ENCODE measurements at places on chromosomes 11 and 22.

- no peak for DNase-seq
These were observed 507.7 kb downstream of the FAM181B start for GRCh38 chr11:82225930-82226329.

GRCh38 chr11:96257036-96257435 is 86.0 kb downstream of the MAML2 start:
- no peak for DNase-seq

GRCh38 chr11:113255096-113255495 is 59.3 kb upstream of the TTC12 start:
- peak; percentile 62 for DNase-seq

DNA sequence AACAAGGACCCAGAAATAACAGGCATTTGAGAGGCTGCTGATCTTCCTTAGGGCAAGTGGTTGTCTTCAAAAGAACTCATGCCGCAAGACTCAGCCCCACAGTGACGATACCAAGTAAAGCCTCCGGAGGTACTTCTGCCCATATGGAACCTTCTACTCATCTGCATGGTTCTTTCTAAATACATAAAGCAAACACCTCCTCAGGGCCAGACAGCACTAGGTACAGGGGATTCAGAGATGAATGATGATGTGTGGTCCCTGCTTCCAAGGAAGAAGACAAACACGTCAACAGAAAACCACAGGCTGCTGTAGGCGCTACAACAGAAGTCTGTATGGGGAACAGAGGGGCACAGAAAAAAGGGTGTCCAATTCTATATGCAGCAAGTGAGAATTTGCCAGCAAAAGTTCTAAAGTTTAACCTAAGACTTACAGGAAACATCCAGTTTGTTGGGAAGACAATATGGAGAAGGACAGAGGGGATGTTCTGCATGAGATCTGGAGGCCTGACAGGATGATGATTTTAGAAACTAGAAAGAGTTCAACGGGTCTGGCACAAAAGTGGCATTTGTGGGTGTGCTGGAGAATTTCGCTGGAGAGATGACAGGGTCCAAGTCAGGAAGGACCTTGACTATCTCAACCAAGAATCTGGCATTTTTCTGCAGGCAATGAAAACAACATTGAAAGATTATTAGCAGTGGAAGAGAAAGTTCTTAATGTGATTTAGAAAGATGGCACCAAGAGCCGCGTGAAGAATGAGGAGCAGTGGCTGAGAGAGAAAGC is 23.7 kb downstream of the JAML start:
- DNase-seq: no peak

GRCh38 chr11:71477641-71478527 is 24.9 kb downstream of the NADSYN1 start:
- DNase-seq: no peak

DNA sequence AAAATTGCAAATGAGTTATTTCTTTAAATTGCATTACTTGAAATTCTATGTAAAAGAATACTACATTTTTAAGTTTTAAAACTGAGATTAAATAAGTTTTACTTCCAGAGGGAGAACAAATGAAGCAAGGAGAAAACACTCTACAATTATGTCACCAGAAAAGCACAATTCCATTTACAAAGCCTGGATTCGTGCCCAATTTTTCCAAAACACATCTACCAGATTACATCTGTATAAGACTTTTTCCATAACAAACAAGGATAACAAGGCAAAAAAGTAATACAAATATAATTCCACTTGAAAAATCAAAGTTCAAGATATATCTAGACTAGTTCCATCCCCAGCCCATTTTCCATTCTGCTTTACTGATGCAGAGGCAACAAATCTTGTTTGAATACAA is 40.5 kb downstream of the MTMR2 start:
- DNase-seq: no peak

DNA sequence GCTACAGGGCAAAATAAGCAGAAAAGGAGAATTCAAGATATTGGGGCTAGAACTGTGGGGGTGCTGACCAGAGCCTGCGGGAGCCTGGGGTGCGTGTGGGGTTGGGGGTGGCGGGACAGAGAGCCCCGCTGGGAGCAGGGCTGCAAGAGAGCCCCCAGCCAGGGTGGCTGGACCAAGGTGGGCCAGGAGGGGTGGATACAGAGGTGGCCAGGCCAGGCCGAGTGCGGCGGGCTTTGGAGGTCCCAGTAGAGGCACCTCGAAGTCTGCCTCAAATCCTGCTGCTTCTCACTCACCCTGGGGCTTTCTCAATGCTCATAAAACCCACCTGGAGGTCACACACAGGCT is 16.9 kb upstream of the MUC5B start:
- DNase-seq: no peak

DNA sequence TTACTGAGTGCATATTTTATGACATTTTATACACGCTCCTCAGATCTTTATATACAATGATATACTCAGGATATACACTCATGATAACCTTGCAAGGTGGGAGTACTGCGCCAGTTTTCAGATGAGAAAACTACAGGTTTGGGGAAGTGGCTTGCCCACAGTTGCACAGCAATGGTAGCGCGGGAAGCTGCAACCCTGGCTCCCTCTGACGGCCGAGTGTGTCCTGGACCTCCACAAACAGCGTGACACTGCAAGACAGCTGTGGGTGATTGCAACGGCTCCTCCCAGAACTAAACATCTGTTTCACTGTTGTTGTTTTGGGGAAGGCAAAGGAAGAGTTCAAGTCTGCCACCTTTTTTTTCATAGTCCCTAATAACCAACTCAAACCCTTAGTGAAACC is 47.0 kb downstream of the PACSIN2 start:
- DNase-seq: no peak

GRCh38 chr11:83818349-83818748 is 532.2 kb upstream of the CCDC90B start:
- no peak for DNase-seq

- no peak for DNase-seq
These were observed 43.5 kb downstream of the FANCF start for GRCh38 chr11:22582151-22582410.

- no peak for DNase-seq
These were observed 29.6 kb upstream of the HSPA8 start for GRCh38 chr11:123091506-123091905.

GRCh38 chr11:37710031-37710430 is 1112.0 kb upstream of the RAG2 start:
- no peak for DNase-seq

DNA sequence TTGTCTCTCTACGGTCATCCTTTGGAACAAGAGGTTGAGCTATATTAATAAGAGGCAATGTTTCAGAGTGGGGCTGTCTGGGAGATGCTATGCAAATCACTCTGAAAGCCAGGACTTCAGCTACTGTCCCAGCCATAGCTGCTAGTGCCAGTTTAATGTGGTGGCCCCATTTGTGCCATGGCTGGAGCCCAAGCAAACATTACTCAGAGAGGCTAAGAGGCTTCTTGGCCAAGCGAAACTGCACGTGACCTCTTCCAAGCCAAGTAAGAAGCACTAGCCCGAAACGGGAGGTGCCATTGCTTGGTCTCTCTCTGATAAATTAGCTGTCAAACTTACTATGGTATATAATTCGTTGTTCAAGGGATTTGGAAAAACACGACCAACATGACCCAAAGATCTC is 50.4 kb upstream of the TBCEL start:
- no peak for DNase-seq

- no peak for DNase-seq
These were observed 26.4 kb upstream of the PPFIA1 start for GRCh38 chr11:70243912-70244652.

DNA sequence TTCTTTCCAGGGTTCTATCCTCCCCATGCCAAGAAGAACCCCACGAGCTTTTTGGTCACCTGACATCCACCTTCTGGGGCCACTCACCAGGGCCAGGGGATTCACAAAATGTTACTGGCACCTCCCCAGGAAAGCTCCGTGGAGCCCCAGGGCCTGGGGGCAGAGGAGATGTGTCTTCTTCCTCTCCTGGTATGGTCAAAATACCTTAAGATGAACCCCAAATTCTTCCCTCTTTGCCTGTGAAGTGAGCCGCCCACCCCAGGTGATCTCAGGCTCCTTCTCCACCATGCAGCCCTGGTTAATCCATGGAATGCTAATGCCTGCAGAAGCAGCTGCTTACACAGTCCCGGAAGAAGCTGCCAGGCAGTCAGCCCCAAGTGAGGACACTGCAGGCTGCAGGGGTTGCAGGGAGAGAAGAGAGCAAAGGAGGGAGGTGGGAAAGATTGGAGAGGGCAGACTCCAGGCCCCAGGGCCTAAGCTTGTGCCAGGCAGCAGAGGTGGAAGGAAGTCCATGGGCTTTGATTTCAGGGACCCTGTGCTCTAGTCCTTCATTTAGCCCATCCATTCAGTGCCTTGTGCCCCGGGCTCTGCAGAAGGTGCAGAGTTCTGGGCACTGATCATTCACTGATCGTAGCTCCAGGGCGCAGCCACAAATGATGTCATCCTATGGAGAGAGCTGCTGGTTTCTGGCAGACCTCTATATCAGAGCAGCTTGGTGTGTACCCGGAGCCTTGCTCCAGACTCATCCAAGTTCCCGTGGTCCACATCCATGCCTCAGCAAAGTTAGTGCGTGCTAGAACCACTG is 127.9 kb upstream of the NECTIN1 start:
- no peak for DNase-seq

DNA sequence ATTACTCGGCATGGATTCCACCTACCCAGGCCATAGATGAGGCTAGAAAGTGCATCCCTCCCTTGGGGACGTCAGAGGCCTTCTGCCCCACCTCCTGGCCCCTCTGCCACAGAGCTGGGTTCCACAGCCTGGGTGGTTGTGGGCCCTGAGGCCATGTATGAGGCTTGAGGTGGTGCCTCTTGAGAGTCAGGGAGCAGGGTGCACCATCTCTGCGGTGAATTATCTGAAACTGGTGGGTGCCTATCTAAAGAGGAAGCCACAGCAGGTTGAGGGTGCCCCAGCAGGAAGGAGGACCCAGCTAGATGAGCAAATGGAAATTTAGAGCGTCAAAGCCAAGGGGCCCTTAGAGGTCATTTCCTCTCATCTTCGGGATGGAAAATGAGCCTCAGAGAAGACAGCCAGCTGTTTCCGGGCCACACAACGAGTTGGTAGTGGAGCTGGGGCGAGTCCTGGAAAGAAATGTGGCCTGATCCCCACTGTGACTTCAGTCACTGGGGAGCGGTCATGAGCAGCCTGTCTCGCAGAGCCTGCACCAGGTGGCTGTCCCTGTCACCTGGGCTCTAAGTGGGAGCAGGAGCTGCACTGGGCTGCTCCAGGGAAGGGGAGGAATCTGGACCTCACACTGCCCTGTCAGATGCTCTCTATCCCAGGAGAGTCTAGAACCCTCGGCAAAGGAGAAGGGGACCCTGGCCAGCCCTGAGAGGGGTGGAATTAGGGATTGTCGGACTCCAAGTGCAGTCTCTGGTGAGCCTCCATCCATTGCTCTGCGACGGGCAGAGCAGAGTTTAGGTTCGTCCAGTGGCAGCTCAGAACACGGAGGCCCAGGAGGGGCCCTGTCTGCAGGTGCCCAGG is 7.3 kb downstream of the ADORA2A start:
- DNase-seq: no peak

- DNase-seq: no peak
These were observed 16.6 kb upstream of the AMPD3 start for GRCh38 chr11:10438458-10438857.

DNA sequence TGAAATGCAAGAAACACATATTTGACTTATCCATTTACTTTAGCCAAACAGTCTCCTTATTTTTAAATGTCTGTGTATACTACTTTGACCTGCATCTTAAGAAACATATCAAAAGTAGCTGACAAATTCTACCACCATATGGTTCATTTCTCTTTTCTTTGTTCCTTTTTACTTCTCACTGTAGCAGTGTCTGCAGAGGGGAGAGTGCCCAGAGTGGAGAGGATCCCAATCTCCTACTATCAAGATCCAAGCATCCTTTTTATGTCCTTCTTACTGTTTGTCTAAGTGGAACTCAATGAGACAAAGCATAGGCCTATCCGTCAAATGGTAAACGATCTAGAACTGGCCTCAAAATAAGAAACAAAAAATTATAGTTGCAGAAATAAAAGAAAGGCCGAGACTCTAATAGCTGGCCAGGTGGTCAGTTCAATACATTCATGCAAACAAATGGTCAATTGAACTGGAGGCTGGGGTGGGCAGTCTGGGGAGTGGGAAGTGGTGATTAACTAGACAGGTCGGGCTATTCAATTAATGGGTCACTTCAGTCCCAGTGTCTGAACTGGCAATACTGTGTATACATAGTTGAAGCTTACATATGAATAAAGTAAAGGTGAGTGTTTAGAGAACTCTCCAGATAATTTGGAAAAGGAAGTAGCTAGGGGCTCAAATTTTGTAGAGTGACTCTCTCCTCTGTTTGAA is 149.1 kb downstream of the MAML2 start:
- DNase-seq: no peak

GRCh38 chr11:62671608-62672389 is at the start of the genes LBHD1 and UQCC3:
Gene LBHD1, minus strand, starts transcription at chr11:62672267. Its CDS starts 2,236 bp downstream, at chr11:62670031.
Gene UQCC3, plus strand, starts transcription at chr11:62671673. Its CDS starts 73 bp downstream, at chr11:62671746.
- peak; percentile 82 for DNase-seq

- DNase-seq: no peak
These were observed 52.5 kb downstream of the SLN start for GRCh38 chr11:107659310-107659709.

- DNase-seq: no peak
These were observed 18.0 kb downstream of the OR52B2 start for GRCh38 chr11:6152126-6152525.

DNA sequence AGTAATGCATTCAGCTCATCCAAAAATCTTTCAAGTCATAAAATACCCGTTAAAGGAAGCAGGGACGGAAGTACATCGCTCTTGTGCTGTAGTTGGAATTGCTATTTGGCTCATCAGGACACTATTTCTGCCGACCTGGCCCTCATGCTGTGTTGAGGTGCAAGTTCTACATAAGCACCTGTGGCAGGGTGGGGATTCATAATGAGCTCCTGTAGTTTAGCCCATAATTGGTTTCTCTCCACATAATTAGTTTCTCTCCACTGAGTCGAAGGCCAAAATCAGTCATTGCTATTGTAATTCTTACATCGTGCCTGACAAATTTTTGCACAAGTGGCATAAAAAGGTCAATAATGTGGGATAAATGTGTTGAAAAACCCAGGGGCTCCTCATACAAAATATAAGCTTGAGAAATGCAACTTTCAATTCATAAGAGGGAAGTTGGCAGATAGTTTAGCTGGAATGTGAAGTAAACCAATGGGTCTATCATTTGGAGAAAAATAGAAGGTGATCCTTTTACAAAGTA is 14.9 kb upstream of the ISX start:
- DNase-seq: no peak

GRCh38 chr11:119572481-119573424 is 149.8 kb upstream of the THY1 start:
- DNase-seq: no peak

DNA sequence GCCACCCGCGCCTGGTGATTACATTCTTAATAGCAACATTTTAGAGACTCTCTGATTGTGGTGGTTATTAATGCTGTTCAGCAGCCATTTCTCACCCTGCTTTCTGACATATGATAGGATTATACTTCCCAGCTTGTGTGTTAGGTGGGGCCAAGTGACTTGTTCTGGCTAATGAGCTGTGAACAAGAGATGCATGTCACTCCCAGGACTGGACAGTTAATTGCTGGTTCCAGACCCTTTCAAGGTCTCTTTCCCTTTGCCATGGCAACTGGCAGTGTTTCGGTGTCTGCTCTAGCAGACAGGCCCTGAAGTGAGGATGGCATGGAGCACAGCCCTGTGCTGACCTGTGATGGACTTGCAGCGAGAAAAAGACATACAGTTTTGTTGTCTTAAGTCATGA is 8.9 kb upstream of the PTPRJ start:
- no peak for DNase-seq

- DNase-seq: no peak
These were observed 4.4 kb downstream of the TMEM121B start for GRCh38 chr22:17116572-17117330.

Data from foreskin melanocyte (primary cell).